Bronchus fibroblast of lung (primary cell): ENCODE measurements at places on chromosomes 16 and 17. TPM values are rescaled to one million over a fixed set of nuclear protein-coding genes. Genes with fewer than 3 reads are reported as not detected.

Gene SCGB1C2
- not detected in 2 replicates for total RNA-seq

Gene RCVRN
- not detected in 2 replicates for total RNA-seq

Gene SSTR5
- not detected in 2 replicates for total RNA-seq

Gene HEATR9
- total RNA-seq, result not detected in 2 replicates

Gene TMEM235
- not detected in 2 replicates for total RNA-seq

Gene PRR35
- not detected in 2 replicates for total RNA-seq

Gene SULT1A4
- total RNA-seq, result 2.2 and 2.4 TPM in 2 replicates

Gene CEMP1
- not detected in 2 replicates for total RNA-seq

Gene PTGES3L
- total RNA-seq, result 0.15 and 0.50 TPM in 2 replicates

Gene NTN1
- under 0.01 TPM in 2 replicates for total RNA-seq

Gene DDX28
- 6.4 and 7.7 TPM in 2 replicates for total RNA-seq

Gene GSPT1
- 58.1 and 60.2 TPM in 2 replicates for total RNA-seq

Gene LITAFD
- not detected in 2 replicates for total RNA-seq

Gene KRTAP1-5
- total RNA-seq, result 0.50 and 0.59 TPM in 2 replicates

Gene TSPOAP1
- total RNA-seq, result 0.34 and 2.7 TPM in 2 replicates

Gene PRR11
- 53.4 and 66.4 TPM in 2 replicates for total RNA-seq

Gene MYBBP1A
- 66.6 and 68.1 TPM in 2 replicates for total RNA-seq

Gene INCA1
- total RNA-seq, result 0.17 and 0.74 TPM in 2 replicates
